ENCODE measurements at places on chromosomes 5 and 9.
A peak's percentile ranks its signal among the peaks of the same experiment; 100 is the strongest.

GRCh38 chr5:179128041-179128365, 67.8 kb downstream of the ZNF354C start:
- DNase-seq = no peak

DNA sequence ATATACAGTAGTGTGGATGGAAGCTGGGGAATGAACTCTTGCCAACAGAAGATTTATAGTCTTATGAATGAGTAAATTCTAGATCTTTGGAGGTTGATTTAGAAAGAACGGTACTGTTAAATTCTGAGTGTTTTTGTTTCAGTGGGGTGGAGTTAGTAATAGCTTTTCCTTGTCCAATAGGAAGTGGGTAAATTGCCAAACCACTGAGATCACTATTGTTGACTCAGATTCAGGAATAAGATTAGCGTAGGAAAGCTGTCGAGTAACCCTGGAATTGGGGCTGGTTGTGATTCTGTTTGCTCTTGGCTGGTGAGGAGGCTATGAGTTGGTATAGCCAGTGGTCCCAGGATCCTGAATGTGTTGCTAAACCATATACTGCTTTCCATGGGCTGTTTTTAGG, 155.6 kb downstream of the ARHGAP26 start:
- DNase-seq = no peak

GRCh38 chr5:90740244-90740799, 181.7 kb downstream of the ADGRV1 start:
- no peak for DNase-seq

DNA sequence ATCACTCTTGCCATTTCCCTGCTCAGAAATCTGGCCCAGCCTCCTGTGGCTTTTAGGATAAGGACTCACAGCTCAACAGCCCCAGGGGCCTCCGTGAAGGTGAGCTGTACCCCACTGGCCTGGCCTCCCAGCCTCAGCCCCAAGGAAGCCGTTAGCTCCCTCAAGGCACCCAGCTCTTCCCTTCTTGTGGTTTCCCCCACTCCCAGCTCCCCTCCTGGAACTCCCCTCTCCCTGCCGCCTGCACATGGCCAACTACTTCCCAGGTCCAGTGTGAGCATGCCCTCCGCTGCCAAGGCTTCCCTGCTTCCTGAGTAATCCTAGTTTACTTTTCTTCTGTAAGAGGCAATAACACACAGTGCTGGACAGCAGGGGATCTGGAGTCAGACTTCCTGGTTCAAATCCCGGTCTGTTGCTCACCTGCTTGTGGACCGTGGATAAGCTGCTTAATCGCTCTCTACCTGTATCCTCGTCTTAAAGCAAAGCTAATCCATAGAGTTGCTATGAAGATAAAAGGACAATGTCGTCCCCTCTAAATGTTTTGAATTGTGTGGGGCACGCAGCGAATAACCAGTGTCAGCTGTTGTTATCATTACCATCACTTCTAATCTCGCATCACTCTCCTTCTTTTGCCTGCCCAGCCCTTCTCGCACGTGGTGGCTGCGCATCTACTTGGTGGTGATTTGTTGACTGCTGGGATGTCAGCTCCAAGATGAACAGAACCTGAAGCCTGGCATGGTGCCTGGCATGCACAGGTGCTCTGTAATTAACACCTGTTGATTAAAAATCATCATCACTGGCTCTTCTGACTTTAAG, 86.6 kb downstream of the C5orf15 start:
- no peak for DNase-seq

GRCh38 chr9:127061411-127061810, 61.0 kb downstream of the ANGPTL2 start:
- DNase-seq = no peak

GRCh38 chr5:123365156-123365555, 58.0 kb downstream of the CEP120 start:
- no peak for DNase-seq

GRCh38 chr5:322281-322941, 897 bp downstream of the AHRR start:
- no peak for DNase-seq

DNA sequence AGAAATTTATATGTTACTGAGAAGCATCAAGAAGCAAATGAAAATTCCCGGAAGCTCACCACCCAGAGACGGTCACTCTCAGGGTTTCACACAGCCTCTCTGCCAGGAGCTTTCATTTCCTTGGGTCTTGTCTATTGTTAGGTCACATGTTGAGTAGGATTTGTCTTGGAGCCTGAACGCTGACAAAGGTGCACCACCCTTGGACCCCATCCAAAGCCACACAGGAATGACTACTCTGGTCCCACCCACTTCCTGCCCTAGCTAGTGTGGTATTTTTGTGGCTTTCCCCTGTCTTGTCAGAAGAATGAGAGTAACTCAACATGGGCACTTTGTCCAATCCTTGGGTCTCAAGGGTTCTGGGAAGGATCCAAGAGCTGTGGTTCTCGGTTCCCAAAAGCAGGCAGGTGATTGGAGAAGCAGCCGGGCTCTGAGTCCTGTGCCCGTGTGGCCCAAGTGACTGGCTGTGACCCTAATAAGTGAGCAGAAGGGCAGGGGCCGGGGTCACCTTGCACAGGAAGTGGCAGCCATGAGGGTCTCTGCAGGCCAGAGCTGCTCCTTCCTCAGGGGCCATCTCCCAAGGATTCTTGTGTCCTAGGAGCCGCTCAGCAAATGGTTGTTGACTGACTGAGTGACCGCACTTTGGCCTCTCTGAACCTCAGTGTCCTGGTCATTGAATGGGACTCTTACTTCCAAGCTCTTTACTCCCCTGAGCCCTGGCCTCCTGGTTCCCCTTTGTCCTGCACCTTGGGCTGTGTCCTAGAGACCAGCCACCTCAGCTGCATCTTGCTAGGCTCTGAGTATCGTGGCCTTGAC, 6.9 kb downstream of the FGD3 start:
- DNase-seq = peak; percentile 71

GRCh38 chr9:136533775-136534157, 12.1 kb downstream of the NOTCH1 start:
- peak; percentile 68 for DNase-seq

DNA sequence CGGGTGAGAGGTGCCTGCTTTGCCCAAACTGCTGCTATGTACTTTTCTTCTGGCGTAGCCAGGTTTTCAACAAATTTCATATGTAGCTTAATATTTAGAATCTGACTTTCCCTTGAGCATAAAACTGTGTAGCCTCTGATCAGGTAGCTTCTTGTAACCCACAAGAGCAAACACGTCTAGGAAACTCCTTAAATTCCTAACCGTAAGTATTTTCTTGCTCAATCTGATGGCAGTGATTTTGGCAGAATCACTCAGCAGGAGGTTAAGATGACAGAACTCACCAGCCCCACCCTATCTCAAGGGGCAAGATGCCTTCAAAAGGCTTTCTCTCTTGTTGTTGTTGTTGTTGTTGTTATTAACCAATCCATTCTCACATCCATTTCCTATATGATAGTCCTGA, 20.8 kb downstream of the CKMT2 start:
- DNase-seq = no peak

- DNase-seq = no peak
These were observed 88.0 kb upstream of the NFIB start for GRCh38 chr9:14401911-14402310.

DNA sequence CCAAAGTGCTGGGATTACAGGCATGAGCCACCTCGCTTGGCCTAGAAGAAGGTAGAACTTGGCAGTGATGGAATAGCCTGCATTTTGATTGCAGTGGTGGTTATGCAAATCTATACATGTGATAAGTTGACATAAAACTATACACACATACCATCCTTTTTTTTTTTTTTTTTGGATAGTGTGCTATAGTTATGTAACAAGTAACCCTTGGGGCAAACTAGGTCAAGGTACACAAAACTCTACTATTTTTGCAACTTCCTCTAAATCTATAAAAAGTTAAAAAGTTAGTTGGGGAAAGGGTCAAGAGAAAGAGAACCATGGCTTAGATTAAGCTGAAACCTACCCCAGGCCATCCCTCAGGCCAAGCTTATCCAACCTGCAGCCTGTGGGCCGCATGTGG, 11.1 kb downstream of the TRIM14 start:
- no peak for DNase-seq

DNA sequence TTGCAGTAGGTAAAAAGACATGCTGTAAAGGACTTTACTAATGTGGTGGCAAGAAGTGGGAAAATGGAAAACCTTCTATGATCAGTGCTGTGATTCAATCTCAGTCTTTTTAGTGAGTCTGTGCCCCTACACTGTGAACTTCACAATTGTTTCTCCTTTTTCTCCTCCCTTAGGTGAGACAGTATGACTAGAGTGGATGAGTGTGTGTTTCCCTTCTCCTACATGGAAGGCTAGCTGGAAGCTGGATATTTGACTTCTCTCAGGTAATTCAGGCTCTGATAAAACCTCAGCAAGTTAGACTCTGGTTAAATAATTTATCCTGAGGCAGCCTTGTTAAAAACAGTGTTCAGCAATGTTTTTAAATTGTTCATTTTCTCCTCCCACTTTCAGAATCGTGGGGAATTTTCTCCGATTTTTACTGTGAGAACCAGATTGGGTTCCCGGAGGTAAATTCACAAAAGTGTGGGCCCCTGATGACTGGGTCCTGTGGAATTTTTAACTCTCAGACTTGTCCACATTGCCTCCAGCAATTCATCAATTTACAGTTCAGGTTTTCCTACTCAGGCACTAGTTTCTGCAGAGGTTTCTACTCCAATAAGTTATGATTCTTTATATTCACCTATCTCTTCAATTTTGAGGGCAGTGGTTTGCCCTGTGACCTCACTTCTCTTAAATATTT, 149.1 kb upstream of the PIK3R1 start:
- DNase-seq = no peak

GRCh38 chr9:115944166-115944948, 209.2 kb upstream of the PAPPA start:
- DNase-seq = no peak

- DNase-seq = no peak
These were observed 161.4 kb upstream of the DMRT1 start for GRCh38 chr9:680106-680505.

- no peak for DNase-seq
These were observed 53.5 kb downstream of the NEK6 start for GRCh38 chr9:124311283-124311682.

DNA sequence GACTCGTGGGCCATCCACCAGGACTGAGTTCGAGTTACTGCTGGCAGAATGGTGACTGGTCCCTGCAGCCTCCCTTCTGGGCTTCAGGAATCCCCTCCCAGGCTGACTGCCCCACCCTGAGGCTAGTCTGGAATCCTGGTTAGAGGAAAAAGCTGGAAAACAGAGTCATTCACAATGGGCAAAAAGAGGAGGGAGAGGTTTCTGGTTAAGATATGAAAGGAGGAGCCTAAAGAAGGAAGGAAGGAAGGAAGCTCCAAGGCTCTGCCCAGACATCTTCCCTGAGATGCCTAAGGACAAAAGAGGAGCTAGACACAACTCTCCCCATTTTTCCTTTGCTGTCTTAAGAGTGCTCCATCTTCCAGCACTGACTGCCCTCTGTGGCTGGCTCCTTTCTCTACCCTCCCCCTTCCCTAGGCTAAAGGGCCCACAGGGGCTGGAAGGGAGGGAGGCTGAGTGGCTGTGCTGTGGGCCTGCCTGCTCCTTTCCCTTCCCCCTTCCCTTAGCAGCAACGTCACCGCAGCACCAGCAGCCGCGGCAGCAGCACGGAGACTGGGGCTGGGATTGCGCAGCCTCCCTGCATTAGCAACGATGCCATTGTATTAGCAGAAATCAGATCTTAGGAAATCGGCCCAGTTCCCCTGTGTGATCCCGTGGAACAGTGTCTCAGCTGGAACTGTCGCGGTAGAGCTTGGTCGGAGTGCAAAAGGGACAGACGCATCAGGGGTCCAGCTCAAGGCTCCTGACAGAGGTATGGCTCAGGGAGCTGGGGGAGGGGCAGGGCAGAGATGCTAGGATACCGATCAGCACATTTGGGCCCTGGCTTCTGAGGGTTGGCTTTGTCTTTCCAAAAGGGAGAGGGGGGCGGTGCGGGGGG, 48.7 kb downstream of the RUSC2 start:
- no peak for DNase-seq

GRCh38 chr5:43231977-43232376, 40.0 kb downstream of the NIM1K start:
- DNase-seq = peak; percentile 8

GRCh38 chr5:176740702-176741496, 69.5 kb upstream of the UNC5A start:
- DNase-seq = no peak

GRCh38 chr9:127927988-127928675, 2.4 kb downstream of the PIP5KL1 start:
- DNase-seq = no peak

GRCh38 chr5:2201832-2202231, 319.1 kb upstream of the IRX4 start:
- DNase-seq = no peak

GRCh38 chr5:109718632-109719031, 28.9 kb downstream of the MAN2A1 start:
- DNase-seq = no peak

GRCh38 chr5:149563466-149563865, 12.2 kb upstream of the CSNK1A1 start:
- DNase-seq = no peak

DNA sequence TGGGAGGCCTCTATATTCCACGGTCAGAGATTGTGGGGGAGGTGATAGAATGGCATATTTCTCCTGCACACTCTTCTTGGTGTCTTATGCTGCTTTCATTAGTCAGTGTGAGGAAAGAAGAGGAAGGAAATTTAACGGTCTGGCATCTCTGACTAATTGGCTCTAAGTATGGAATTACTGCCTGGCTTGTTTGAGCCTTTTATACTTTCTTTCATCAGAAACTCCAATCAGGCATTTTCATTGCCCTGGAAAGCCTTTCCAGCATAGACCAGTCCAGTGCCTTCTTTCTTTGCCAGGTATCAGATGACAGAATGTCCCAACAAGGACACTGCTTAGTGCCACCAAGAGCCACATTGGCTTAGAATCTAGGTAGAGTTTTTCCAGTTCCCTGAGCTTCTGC, 30.2 kb downstream of the CYSTM1 start:
- no peak for DNase-seq

- no peak for DNase-seq
These were observed 20.7 kb upstream of the JADE2 start for GRCh38 chr5:134504629-134505300.

DNA sequence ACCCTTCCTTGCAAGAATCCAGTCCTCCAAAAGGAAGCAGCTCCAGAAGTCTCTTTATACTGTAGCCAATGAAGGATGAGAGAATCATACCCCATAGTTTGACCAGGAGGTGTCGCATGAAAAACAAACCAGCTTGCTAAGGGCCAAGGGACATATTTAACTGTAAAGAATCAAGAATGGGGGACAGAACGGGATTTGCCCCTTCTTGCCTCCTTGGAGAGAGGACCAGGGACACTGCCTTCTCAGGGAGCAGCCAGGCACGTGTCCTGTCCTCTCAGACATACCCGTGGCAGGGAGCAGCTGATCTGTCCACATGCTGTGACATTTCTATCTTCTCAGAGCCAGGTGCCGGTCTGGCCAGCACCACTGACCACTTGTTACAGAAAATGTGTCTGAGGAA, 11.7 kb downstream of the PRUNE2 start:
- DNase-seq = no peak

GRCh38 chr5:102411-103043, 10.6 kb downstream of the PLEKHG4B start:
- DNase-seq = no peak
